ENCODE measurements at places on chromosomes 4 and X.

DNA sequence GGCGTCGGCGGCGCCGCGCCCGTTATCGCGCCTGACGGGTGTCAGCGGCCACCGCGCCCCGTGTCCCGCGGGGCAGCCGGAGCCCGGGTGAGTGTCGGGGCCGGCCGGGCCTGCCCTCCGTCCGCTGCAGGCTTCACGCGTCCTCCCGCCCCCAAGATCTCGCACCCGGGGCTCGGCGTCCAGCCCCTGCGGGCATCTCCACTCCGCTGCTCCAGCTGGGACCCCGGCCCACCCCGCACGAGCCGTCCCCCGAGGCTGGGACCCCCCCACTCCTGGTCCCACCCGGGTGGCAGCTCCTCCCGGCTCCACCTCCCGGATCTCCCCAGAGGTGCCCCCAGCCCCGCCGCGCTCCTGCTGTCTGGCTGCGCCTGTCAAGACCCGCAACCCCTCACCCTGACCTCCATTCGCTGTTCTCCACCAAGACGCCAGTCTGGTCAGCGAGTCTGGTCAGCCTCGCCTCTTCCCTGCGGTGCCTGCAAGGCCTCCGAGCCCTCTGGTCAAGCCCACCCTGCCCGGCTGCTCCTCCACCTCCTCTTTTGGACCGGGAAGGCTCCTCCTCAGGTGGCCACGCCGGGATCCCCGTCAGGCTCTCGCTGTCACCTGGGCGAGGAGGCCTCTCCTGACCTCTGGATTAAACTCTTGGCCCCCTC is 66.0 kb upstream of the NKX1-1 start:
- no peak for DNase-seq

DNA sequence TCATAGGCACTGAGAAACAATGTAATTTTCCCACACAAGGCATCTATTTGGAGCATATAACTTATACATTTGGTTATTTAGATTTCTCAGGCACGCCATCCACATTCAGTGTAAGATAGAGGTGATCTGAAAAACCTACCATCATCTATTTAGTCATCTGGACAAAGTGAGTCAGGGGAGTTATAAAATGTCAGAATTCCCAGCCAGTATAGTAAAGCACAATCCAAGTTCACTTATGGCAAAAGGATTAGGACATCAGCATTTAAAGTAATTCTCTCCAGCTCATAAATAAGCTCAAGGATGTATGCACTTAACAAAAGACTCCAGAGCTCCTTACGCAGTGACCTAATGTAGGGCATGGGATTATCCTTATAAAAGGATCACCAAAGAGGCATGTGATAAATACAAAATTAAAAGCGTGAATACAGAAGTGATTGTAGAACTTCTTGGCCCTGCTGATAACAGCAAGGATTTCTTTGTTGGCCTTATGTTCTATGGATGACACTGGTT is 65.3 kb upstream of the DCLK2 start:
- DNase-seq = no peak

DNA sequence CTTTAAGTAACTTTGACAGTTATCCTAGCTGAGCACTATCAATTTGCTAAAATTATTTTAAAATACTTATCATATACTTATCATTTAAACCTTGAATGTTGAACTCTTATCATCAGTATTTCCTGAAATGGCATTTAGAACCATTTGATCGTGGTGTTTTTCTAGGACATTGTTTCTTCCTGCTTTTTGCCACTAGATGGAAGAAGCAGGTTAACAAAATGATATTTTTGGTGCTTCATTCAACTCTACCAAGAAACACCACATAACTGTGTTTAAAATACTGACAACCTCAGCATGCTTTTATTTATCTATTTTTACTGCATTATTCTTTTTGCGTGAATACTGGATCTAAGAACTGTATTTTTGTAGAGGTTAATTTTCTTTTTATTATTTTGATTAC is 44.6 kb downstream of the C4orf33 start:
- no peak for DNase-seq

GRCh38 chr4:38091636-38092035 is 131.4 kb downstream of the PTTG2 start:
- DNase-seq = no peak

GRCh38 chr4:686413-687040 is 2.4 kb downstream of the SLC49A3 start:
- no peak for DNase-seq

- DNase-seq = no peak
These were observed 1394.2 kb upstream of the PCDH7 start for GRCh38 chr4:29326004-29326403.

GRCh38 chrX:105695451-105695850 is 126.9 kb upstream of the NRK start:
- no peak for DNase-seq

GRCh38 chr4:183541752-183542040 is 36.8 kb downstream of the ING2 start:
- DNase-seq = no peak

DNA sequence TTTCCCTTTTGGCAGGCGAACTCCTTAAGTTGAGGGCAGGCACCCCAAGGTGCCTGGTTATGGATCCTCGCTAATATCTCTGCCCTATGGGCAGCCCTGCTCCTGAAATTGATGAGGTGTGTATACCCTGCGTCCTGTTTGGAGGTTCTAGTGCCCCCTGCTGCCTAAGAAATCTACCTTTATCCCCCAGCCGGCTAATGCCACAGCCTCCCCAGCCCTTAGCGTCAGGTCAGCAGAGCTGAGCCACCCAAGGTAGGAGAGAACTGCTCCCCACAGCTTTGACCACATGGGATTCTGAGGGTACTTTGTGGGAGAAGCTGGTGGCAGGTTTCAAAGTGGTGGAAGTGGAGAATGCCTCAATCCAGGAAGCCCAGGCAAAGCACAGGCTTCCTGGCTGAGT is 50.8 kb downstream of the ANAPC4 start:
- DNase-seq = no peak

DNA sequence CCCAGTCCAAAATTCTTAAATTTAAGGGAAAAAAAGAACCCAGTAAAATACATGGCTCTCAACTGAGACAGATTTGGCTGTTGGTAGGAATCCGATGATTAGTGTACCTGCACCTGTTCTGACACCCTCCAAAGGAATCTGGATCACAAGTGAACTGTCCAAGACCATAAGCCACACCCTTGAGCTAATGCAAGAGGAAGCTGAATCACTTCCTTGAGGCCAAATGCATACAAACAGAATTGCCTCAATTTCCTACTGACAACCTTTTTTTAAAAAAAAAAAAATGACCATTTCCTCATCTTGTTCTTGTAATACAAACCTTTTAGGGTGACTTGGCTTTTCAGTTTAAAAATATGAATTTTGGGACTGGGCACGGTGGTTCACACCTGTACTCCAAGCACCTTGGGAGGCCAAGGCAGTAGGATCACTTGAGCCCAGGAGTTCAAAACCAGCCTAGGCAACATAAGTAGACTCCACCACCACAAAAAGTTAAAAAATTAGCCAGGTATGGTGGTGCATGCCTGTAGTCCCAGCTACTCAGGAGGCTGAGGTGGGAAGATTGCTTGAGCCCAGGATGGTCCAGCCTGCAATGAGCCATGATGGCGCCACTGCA is 10.7 kb upstream of the FBXL5 start:
- DNase-seq = no peak

Data from GM12865 (cell line).